Esophagus squamous epithelium (tissue), 5 donors: ENCODE measurements at places on chromosomes 13 and 19.

DNA sequence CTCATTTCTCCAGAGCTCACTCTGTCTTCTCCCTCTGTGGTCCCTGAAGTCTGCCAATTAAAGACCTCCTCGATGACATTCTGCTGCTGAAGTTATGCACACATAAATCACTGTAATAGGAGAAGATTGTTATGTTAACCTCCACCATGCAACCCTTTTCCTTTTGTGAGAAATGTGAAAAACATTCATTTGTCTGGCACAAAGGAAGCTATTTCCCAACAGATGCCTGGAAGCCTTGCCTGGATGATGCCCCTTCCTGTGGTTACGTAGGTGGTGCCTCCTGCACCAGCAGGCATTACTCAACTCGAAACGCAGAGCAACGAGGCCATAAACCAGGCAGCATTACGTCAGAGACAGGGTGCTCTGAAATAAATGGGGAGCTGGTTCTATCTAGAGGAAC, 327.4 kb upstream of the ZNF507 start:
- DNase-seq = no peak

GRCh38 chr19:48770734-48771472, 15.6 kb downstream of the FGF21 start:
- DNase-seq = no peak

DNA sequence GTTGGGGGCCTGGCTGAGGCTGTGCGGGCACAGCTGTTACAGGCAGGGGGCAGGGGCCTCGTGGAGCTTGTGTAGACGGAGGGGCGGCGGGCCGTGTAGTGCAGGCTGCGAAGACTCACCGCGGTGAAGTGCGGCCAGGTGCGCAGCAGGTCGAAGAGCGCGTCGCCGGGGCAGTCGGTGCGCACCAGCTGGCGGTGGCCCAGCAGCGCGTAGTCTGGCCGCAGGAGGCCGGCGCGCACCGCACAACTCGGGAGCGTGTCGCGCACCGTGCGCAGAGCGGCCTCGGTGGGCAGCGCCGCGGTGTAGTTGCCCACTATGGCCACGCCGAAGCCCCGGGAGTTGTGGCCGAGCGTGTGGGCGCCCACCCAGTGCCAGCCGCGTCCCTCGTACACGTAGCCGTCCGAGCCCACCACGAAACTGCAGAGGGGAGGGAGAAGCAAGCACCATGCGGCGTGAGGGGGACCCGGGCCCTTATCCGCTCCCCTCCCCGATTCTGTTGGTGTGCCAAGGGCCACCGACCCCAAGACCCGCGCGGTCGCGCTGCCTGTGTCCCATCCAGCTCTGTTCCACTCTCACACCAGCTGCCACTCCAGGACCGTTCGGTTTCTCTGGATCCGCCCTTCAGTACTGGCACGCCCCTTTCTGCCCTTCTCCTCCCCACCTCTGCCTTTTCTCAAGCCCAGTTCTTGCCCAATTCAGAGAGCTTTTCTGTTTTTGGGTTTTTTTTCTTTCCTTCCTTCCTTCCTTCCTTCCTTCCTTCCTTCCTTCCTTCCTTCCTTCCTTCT, 5.4 kb upstream of the RASAL3 start:
- DNase-seq = no peak

GRCh38 chr19:29193155-29193554, 19.8 kb downstream of the UQCRFS1 start:
- no peak for DNase-seq

GRCh38 chr13:98267080-98267912, 90.2 kb upstream of the RNF113B start:
- DNase-seq = no peak

- no peak for DNase-seq
Observed at GRCh38 chr19:45323671-45324081, 1.0 kb upstream of the CKM start.

- DNase-seq = no peak
Observed at GRCh38 chr19:35940839-35941238, 4.7 kb downstream of the LRFN3 start.

GRCh38 chr19:3765121-3765520, 2.6 kb downstream of the MRPL54 start:
- DNase-seq = no peak

- DNase-seq = no peak
Observed at GRCh38 chr13:83845106-83845505, 37.2 kb downstream of the SLITRK1 start.

DNA sequence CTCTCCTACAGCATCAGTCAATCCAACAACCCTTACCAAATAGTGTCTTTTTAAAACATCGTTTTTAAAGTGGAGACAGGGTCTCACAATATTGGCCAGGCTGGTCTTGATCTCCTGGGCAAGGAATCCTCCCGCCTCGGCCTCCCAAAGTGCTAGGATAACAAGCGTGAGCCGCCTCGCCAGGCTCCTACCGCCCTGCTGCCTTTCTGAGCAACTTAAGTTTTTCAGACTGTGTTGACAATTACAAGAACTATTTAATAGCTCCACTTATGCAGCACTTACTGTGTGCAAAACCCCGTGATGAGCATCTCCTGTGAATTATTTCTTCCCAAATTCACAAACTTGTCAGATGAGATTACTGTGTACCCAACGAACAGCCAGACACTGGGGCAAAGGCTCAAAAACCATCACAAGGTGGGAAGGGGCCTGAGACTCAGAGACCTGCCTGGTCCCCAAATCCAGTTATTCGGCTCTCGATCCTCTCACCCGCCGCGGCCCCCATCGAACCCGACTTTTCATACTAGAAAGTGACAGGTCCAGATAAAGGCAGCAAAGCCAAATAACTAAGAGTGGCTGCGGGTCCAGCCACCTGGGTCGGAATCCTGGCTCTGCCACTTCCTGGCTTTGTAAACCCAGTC, 581 bp downstream of the RPL18 start:
- DNase-seq = no peak

- DNase-seq = no peak
Observed at GRCh38 chr19:17510220-17510993, 1.0 kb upstream of the PGLS start.

GRCh38 chr19:31386806-31387205, 37.6 kb upstream of the TSHZ3 start:
- no peak for DNase-seq

DNA sequence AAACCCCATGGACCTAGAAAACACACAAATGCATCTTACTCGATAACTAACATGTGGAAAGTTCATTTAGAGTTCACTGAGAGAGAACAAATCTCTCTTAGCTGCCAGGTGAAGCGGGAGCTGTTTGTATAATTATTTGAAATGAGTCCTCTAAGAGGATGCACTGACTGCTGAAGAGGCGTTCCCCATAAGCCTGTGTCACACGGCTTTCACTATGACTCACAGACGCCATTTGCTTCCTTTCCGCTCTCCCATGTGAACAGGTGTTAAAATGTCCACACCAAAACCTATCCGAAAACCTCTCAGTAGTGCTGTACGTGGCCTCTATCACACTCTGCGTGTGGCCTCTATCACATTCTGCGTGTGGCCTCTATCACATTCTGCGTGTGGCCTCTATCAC, 101.8 kb downstream of the SOX1 start:
- DNase-seq = no peak

- DNase-seq = no peak
Observed at GRCh38 chr13:43329702-43330101, 306.3 kb downstream of the DNAJC15 start.

GRCh38 chr19:31578326-31578725, 229.1 kb upstream of the TSHZ3 start:
- no peak for DNase-seq
